ENCODE measurements at places on chromosomes 1 and 21. TPM values are rescaled to one million over a fixed set of nuclear protein-coding genes. Genes with fewer than 3 reads are reported as not detected.

- no peaks in the 10 kb centered on the region for H3K4me1 ChIP-seq
- DNase-seq = no peak
- no peak overlapping the region for H3K4me3 ChIP-seq
- H3K27me3 ChIP-seq = no peaks in the 10 kb centered on the region
Observed at GRCh38 chr1:196538473-196538872, 69.8 kb downstream of the KCNT2 start.

- no peak overlapping the region for H3K27ac ChIP-seq
- H3K4me1 ChIP-seq = peaks cover 11% of the 10 kb centered on the region
- H3K36me3 ChIP-seq = no peaks in the 10 kb centered on the region
Observed at GRCh38 chr1:200240656-200241055, 169.2 kb downstream of the ZNF281 start.

DNA sequence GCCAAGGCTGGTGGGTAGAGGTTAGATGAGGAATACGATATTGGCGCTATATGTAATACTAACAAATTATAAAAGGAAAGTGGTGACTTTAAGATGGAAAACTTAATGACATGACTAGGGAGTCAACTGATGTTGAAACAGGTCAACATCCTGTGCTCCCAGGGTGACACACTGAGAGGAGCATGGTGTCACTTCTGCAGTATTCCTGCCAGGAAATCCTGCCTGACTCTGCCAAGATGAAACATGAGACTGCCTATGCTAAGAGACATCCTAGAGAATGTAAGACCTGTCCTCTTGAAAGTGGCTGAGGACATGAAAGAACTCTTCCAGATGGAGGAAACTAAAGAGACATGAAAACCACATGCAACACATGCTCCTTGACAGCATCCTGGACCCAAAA is 65.0 kb upstream of the KCND3 start:
- no peak overlapping the region for H3K27ac ChIP-seq
- H3K36me3 ChIP-seq = no peaks in the 10 kb centered on the region
- no peak overlapping the region for H3K4me3 ChIP-seq
- no peak for DNase-seq
- H3K4me1 ChIP-seq = no peaks in the 10 kb centered on the region
- H3K27me3 ChIP-seq = peaks cover 6% of the 10 kb centered on the region

DNA sequence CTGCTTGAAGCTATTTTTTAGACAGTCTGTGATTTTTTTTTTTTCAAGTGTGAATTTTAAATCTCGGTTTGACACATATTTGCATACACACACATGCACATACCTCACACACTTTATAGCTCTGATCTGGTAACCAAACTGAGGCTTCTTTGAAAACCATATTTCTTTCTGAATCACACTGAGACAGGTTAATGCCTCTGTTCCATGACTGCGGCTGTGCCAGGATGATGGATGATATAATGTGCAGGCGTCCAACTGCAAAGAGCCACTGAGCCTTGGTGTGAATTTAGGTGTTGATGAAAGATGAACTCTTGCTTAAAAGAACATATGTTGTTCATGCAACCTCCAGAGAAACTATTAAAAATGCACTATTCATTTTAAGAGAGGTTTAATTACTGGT is 504.0 kb upstream of the OLFM3 start:
- no peak for DNase-seq
- no peak overlapping the region for H3K4me3 ChIP-seq
- no peaks in the 10 kb centered on the region for H3K27me3 ChIP-seq
- no peak overlapping the region for H3K27ac ChIP-seq
- peaks cover 3% of the 10 kb centered on the region for H3K36me3 ChIP-seq
- no peaks in the 10 kb centered on the region for H3K4me1 ChIP-seq

DNA sequence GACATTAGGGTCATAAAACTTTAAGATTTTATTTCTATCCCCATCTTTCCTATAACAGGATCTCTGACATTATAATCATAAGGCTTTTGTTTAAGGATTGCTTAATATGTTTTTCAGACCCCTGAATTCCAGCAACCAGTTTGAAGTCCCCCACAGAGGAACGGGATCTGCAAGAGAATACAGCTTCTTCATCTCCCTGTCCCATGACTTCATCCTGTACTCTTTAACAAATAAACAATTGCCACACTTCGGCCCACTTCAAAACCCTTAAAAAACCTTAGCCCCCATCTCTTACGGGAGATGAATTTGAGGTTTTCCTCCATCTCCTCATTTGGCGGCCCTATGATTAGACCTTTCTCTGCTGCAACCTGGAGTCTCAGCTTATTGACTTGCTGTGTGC is 35.8 kb downstream of the TESK2 start:
- no peak for DNase-seq
- no peak overlapping the region for H3K27ac ChIP-seq
- peaks cover 5% of the 10 kb centered on the region for H3K36me3 ChIP-seq

DNA sequence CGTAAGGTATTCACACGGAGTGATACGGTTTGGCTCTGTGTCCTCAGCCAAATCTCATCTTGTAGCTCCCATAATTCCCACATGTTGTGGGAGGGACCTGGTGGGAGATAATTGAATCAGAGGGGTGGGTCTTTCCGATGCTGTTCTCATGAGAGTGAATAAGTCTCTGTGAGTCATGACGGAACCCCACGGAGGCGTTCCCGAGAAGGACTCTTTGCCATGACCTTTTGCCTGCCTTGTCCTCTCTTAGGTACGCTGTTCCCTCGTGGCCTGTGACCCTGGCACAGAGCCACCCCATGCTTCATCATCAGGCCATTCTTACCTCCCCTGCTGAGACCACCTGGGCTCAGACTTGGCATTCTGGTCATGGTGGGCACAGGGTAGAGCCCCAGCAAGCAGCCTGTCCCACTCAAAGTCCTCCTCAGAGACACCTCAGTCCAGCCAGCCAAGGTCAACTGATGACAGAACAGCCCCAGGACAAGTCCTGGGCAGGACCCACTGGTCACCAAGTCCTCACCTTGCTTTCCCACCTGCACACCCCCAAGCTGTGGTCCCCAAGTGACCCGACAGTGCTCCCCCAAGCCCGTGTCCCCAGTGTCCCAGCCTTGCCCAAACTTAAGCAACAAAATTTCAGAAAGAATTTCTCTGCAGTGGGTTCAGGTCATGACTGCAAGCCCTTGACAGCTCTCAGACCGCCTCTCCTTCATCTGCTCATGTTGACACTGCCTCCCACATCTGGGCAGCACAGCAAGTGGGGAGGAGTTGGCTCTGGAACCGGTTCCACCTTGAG is 158.4 kb downstream of the ACTL8 start:
- no peak overlapping the region for H3K27ac ChIP-seq
- no peak overlapping the region for H3K4me3 ChIP-seq
- no peaks in the 10 kb centered on the region for H3K36me3 ChIP-seq

GRCh38 chr21:45576838-45577737 is 34.8 kb upstream of the SLC19A1 start:
- DNase-seq = no peak
- no peak overlapping the region for H3K27ac ChIP-seq
- peaks cover 2% of the 10 kb centered on the region for H3K4me1 ChIP-seq
- no peaks in the 10 kb centered on the region for H3K36me3 ChIP-seq
- H3K27me3 ChIP-seq = no peaks in the 10 kb centered on the region

GRCh38 chr1:89734442-89734841 is 86.4 kb upstream of the LRRC8D start:
- DNase-seq = no peak
- no peak overlapping the region for H3K27ac ChIP-seq
- peaks cover 2% of the 10 kb centered on the region for H3K36me3 ChIP-seq

GRCh38 chr21:37552496-37553029 is 186.0 kb downstream of the DYRK1A start:
- peaks cover 2% of the 10 kb centered on the region for H3K4me1 ChIP-seq
- H3K27me3 ChIP-seq = peaks cover 11% of the 10 kb centered on the region
- no peak overlapping the region for H3K27ac ChIP-seq
- peaks cover 1% of the 10 kb centered on the region for H3K36me3 ChIP-seq
- no peak overlapping the region for H3K4me3 ChIP-seq
- no peak for DNase-seq

The RCSD1 gene
- total RNA-seq = 149 TPM

The CDA gene
- total RNA-seq = not detected

The RAB4A gene
- 50.4 TPM for total RNA-seq

The TEX38 gene
- not detected for total RNA-seq

The TSPEAR gene
- total RNA-seq = not detected
